ENCODE measurements at places on chromosomes 2 and 18. TPM values are rescaled to one million over a fixed set of nuclear protein-coding genes. Genes with fewer than 3 reads are reported as not detected.

- DNase-seq: no peak
Observed at GRCh38 chr2:188677142-188677541, 297.0 kb upstream of the COL3A1 start.

- DNase-seq: no peak
Observed at GRCh38 chr2:79782576-79783452, 270.0 kb downstream of the CTNNA2 start.

GRCh38 chr18:5444269-5444668, 99.5 kb downstream of the EPB41L3 start:
- DNase-seq: no peak

DNA sequence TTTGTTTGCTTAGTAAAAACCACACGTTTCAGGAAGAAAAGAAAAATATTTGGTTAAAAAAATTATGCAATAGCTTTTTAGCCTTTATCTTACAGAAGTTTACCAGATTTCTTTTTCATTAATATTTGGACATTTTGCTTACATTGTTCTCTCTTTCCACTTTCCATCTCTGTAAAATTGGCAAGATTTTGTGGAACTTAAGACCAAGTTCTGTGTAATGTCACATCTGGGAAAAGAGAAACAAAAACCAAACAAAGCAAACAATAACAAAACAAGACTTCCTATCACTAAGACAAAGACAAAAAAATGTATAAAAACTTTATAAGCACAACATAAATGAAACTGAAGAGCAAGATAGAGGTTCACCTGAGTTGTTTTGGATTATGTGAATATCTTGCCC, 1392.1 kb upstream of the CELF4 start:
- DNase-seq: no peak

- peak; percentile 88 for DNase-seq
Observed at GRCh38 chr2:199459286-199460100, 1.8 kb upstream of the SATB2 start.

GRCh38 chr18:13375302-13376255, 157.0 kb downstream of the LDLRAD4 start:
- no peak for DNase-seq

GRCh38 chr2:45452866-45453265, 158.2 kb downstream of the SRBD1 start:
- no peak for DNase-seq

DNA sequence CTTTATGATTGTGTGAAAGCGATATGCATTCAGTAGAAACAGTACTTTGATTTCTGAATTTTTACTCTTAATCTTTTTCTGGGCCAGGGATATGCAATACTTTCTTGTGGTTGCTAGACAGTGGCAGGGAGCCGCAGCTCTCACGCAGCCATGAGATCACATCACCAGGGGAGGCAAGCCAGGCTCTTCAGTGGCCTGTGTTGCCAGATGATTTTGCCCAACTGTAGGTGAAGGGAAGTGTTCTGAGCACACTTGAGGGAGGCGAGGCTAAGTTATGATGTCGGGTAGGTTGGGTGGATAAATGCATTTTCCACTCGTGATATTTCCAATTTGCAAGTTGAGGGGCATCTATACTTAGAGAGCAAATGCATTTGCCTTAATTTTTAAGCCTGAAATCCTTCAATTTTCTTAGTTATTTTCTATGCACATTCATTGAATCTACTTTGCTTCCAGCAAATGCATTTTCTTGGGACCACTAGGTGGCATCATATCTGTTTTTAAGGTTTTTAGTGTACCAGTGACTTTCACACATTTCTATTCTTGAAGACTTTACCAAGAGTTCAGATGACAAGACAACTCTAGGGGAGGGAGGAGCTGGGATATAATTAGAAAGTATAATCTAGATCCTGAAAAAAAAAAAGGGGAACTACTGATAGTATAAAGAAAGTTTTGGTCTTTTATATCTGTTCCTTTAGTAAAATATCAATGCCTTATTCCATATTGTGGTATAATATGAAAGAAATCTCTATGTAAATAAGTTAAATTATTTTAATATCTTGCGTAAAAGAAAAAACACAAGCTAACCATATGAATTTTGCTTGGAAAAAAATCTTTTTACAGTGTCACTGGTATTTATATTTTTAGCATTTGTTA, 643.3 kb downstream of the SOCS6 start:
- peak; percentile 77 for DNase-seq

DNA sequence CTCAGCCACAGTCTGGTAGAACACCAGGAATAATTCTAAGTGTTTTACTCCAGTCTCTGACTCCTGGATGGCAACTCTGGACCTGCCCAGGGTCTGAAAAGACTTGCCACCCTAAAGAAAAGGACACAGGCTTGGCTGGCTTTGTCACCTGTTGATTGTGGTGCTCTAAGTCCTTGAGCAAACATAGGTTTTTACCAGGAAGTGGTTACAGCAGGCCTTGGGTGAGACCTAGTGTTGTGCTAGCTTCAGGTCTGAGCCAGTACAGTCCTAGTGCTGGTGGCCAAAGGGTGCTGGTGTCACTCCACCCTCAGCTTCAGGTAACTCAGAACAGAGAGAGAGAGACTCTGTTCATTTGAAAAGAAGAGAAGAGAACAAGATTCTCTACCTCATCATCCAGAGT, 1239.4 kb upstream of the CRIM1 start:
- no peak for DNase-seq

DNA sequence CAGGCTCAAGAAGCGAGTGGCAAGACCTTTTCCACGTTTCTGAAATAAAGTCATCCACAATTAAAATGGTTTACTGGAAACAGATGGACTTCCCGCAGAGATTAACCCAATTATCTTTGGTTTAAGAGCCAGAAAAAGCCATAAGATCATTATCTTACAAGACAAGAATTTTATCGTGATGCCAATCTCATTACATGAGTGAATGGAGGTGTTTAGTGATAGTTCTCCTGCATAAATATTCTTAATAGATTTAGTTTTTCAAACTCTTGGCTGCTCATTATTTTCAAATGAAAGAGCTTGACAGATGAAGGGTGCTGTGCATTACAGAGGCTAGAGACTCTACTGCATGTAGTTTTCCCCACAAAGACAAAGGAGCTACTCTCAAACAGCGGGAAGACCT, 1028.4 kb upstream of the PIK3C3 start:
- no peak for DNase-seq

- no peak for DNase-seq
Observed at GRCh38 chr2:65669574-65669973, 237.2 kb upstream of the SPRED2 start.

DNA sequence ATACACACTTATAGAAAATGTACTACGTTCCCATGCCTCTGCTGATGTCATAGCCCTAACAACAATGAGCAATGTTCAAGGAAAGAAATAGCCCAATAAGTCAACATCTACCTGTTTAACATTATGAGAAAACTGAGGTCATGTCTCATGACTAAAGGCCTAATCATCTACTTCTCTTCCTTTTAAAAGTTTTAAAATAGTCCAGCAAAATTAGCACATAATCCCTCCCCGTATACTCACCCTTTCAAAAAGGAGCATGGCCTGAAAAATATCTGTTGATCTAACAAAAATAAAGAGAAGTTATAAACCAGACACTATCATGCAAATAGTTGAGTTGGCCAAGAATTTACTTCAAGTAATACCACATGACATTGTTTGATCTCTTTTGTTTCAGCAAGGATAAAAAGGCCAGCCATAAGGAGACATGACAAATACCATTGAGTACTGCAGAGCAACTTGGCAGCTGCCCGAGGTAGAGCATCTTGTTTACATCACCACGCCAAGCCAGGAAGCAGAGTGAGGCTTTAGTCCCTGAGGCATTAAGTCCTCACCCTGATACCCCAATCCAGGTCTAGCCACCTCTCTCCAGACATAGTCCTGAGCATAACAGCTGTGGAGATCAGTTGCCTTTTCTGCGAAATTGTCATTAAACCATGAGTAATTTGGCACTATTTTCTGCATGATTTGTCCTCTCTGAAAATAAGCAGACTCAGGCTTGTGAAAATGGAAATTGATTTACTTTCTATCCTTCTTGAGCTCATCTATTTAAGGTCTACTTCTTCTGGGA, 137.4 kb upstream of the ETAA1 start:
- DNase-seq: no peak

DNA sequence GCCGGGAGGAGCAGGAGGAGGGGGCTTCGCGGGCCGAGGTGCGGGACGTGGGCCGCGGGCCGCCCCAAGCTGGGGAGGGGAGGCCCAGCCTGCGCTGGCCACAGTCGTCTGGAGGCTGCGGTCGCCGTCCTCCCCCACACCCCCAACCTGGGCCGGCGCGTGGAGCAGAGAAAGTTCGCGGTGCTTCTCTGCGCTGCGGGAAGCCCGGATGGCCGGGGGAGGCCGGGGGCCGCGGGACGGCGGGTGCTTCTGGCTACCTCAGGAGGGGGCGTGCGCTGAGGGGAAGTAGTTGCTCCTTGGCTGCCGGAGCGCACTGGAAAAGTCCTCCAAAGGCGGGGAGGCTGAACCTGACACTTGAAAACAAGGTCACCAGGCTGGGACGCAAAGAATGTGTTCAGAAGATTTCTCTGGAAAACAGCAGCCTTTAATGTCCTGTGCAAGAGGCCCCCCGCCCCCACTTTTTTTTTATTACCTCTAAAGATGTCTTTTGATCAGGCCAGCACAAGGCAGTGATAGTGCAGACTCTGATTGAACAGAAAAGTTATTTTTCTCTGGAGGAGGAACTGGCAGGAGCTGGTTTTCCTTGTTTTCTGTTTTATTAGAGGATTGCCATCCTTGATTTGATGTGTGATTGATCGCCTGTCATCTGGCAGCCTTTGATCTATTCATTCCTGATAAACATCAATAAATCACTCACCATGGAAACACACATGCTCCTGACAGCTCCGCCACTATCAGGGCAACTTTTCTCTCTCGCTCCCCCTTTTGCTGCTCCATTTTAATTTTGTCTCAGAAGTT, 1.6 kb downstream of the TSHZ1 start:
- peak; percentile 47 for DNase-seq

DNA sequence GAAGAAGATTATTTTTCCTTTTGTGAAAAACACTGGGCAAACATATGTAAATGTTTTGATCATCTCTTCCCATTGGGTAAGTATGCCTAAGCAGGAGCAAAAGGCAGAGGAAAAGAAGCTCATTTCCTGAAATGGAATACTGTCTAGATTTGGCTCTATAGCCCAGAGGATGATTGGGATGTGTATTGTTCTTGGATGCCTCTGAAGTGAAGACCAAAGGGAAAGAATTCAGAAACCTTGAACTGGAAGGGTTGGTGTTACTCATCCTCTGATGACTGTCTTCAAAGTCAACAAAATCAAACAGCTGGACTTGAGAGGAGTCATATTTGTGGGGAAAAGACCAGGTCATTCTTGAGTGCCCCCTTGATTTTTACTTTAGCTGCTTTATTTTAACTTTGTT, 112.6 kb upstream of the NT5C1B start:
- no peak for DNase-seq

DNA sequence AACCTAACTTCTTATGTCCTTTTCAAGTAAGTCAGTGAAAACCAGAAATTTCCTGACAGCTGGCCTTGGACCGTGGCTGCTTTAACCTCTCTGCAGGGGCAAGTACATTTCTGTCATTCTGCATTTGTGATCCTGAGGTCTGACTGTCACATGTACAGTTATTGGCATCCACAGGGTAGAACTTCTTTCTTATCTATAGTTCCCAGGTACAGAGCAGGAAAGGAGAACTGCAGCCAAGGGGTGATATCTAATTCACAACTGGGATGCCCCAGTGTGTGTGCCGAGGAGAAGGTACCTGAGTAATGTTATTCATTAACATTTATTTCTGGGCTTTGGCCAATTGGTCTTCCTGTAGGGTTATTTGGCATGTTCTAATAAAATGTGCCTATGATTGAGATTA, 468.9 kb downstream of the PARD3B start:
- no peak for DNase-seq

GRCh38 chr2:122210898-122211856, 455.7 kb downstream of the TSN start:
- no peak for DNase-seq

DNA sequence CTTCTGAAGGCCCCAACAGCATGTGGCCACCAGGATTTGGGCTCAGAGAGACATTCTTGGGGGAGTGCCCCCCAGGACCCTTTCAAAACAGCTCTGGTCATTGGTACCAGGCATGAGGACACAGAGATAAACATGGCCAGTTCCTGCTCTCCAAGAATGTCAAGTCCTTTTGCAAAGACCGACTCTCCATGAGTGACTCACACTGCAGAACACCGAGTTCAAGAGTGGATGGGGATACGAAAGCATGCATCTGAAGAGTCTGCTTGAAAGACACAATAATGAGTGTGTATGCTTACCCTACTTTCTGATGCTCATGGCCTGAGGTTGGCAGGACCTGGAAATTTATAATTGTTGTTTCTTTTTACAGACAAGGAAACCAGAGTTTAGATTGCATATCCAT, 450.6 kb downstream of the TSN start:
- no peak for DNase-seq

DNA sequence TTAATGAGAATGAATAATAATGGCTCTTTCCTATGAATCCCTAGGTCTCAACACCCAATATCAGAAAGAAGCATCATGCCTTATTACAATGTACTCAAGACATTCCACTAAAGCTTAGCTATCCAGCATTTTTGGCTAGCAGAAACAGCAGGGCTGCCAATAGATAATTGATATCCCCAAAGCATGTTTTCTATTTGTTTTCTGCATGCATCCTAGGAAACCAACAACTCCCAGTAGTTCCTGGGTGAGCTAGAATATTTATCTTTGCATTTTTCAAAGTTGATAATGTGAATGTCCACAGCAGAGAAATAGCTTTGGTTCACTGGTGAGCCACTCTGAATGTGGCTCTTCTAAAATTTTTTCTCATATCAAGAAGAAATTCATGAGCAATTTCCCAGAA, 5.8 kb upstream of the ANTXR1 start:
- no peak for DNase-seq

DNA sequence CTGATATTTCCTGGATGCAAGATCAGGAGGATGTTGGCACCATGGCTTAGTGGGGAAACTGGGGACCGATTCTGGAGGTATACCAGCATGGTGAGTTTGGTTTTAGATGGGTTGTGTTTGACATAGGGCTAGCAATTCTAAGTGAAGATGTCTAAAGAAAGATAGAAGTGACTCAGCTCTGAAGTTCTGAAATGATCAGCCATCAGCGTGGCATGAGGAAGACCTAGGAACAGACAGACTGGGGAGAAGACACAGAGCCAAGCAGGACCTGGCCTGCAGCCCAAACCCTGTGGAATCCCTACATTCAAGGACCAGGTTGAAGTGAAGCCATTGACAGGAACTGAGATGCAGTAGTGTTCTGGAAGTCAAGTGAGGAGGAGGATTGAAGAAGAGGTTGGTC, 39.8 kb downstream of the HRH4 start:
- DNase-seq: no peak

The NIF3L1 gene
- 71.4 TPM for total RNA-seq

The IL1B gene
- total RNA-seq: not detected

The LIMS3 gene
- total RNA-seq: 0.26 TPM

The PAPOLG gene
- 41.3 TPM for total RNA-seq

The FMNL2 gene
- total RNA-seq: 2.8 TPM

The DHX57 gene
- total RNA-seq: 36.9 TPM

The ICA1L gene
- total RNA-seq: 10.1 TPM

Measured in Karpas-422 (cell line).